ENCODE measurements at places on chromosomes 5 and 9.

DNA sequence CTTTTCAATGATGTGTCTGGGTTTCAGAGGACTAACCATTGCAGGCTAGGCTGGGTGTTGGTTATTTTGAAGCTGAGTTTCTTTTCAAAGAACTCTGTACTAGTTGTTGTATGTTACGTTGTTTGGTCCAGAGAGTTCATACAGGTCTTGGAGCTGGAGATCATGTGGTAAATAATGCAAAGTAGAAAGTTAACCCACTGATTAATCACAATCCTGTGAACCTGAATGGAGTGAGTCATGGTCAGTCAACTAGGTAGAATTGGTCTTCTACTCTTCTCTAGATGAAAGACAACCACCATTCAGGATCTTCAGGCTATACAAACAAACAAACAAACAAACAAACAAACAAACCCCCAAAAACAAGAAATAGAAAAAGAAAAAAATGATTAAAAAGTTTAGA is 388.9 kb upstream of the ACTBL2 start:
- no peak for DNase-seq

DNA sequence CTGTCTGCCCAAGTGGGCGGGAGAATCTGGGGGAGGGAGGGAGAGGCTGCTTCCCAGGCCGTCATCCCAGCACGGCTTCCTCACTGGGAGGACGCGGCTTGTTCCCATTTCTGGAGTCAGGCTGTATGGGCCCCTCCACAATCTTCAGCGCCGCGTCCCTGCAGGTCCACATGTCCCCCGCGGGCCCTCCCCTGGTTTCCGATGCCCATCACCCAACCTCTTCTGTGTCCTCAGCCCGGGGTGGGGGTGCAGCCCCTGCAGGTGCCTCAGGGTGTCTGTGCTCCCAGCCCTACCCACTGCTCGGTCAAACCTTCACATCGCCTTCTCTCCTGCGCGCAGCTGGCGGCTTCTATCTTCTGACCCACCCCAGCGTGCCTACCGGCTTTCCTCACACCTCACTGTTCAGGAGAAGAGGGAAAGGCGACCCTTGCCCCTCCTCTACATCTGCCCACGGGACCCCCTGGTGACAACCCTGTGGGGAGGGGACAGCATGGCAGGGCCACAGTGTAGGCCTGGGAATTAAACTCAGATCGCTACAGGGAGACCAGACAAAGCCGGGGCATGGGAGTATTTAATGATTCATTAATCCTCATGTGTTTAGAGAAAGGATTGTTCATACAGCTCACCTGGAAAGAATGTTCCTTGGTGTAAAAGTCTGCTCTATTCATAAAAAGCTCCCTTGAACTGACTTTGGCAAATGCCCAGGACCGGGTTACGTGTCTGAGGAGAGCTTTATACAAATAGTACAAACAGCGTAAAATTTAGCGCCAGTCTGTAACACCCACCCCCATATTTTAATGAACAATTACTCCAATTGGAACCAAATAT is 145.1 kb downstream of the IRX1 start:
- DNase-seq: no peak

DNA sequence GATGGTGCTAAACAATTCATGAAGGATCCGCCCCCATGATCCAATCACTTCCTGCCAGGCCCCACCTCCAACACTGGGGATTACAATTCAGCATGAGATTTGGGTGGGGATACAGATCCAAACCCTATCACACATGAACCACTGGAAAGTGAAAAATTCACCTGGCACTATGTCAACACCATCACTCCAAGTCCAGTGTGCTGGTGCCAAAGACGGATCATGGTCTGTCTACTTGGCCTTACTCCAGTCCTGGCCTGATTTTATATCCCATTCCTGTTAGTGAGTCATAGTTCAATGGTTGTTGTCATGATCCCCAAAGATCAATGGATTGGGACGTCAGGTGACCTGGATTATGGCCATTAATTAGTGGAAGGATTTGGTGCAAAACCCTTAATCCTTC is 147.4 kb upstream of the RPS23 start:
- DNase-seq: no peak

GRCh38 chr9:114071197-114071795 is 6.8 kb downstream of the AMBP start:
- no peak for DNase-seq

GRCh38 chr9:135081731-135082130 is 5.7 kb upstream of the OLFM1 start:
- no peak for DNase-seq

- no peak for DNase-seq
These were observed 54.2 kb downstream of the ARHGAP26 start for GRCh38 chr5:142824391-142824790.

- DNase-seq: no peak
These were observed 176.2 kb downstream of the COL23A1 start for GRCh38 chr5:178413988-178414387.

- DNase-seq: no peak
These were observed 404.7 kb downstream of the MLLT3 start for GRCh38 chr9:20217596-20217995.

GRCh38 chr9:100309992-100310391 is 42.8 kb downstream of the TEX10 start:
- no peak for DNase-seq
